ENCODE measurements at places on chromosomes 3 and 15.

- no peak for DNase-seq
Observed at GRCh38 chr15:40042791-40043320, 3.9 kb upstream of the SRP14 start.

- no peak for DNase-seq
Observed at GRCh38 chr3:187783098-187783497, 37.8 kb upstream of the BCL6 start.

DNA sequence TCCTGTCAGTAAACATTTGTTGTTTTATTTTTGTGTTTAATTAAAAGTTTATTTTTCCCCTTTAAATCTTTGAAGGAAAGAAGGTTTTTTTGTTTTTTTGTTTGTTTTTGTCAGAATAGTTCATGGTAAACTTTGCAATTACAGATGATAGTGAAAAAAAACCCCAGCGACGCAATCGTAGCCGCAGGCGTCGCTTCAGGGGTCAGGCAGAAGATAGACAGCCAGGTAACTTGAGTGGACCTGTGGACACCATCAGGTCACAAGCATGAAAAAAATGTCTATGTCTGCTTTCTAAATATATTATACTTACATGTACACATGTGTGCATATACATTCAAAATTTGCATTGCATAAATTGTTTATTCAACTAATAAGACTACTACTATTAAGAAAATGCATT is 18.6 kb downstream of the DNAJC19 start:
- DNase-seq, result no peak

DNA sequence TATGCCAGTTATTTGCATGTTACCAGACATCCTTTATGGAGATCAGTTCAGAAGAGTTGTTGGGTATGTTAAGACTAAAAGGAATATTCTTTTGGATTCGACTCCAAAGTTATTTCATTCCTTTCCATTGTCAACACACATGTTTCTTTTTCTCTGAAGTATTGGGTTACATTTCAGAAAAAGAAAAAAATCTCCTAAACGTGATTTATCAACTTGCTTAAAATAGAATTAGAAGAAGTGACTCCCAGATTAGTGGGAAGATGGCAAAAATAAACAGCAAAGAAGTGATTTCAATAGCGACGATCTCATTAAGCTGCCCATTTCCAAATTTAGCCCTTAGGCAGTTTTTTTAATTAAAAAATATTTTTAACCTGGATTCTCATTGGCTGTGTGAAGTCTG is 85.4 kb downstream of the TIGIT start:
- DNase-seq, result no peak

GRCh38 chr3:128385080-128385832 is 81.4 kb downstream of the DNAJB8 start:
- no peak for DNase-seq

DNA sequence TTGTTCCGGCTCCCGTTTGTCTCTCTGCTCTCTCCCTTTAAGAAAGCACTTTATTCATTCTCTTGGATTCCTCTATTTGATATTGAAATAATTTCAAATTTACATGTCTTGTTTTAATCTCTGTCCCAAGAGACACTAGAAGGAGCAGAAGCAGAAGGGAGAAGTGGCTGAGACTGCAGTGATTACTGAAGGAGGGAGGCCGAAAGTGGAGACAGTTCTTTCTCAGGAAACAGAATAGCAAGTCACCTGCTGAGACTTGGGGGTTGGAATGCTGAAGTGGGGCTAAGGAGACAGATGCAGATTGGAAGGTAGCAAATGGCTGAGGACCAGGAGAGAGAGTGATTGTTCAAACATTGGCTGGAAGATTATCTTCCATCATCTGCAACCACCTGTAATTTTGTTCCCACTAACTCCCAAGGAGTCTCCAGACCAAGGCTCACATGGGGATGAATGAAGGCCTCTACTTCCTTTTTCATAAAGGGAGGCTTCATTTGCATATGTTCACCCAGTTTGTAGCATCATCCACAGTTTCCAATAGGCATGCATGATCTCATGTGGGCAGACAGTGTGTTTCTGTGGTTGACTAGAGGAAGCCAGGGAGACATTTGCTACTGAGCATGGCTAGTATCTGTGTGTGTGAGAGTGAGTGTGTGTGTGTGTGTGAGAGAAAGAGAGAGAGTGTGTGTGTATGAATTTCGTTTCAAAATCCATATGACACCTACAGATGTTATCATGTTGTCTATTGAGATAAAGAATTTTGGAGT is 24.0 kb downstream of the LTF start:
- DNase-seq, result peak; percentile 9

DNA sequence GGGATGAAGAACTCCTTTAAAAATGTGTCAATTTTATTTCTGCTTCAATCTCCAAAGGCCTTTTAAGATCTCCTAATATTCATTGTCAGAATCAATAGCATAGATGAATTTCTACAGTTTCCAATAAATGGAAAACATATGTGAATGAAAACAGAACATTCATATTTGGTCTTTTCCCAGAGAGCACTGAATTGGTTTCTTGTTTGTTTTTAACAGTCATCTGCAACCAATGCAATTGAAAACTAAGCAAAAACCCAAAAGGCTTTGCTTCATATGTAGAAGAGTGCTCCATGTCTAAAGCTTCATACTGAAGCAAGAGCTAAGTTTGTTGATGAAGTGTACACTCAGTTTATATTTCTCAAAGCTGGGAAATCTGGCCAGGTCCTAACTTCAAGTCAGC is 426.5 kb upstream of the CDIN1 start:
- DNase-seq, result no peak

DNA sequence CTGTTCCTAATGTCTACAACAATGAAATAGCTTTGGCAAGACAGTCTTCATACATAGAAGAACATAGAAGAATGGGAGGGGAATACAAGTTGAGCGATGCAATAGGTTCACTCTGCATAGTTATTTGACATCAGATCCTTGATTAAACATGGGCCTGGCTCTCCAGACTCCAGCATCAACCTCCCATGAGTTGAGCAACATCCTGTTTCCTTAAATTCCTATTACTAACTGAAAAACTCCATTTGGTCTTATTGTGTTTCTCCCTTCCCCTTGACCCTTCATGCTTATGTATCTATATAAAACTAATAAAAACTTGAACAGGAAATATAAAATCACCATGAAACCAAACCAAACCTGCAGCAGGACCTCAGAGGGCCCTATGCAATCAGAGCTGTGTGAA is 304.5 kb upstream of the SATB1 start:
- DNase-seq, result no peak

Measured in SIG-M5 (cell line).